GM23338 (cell line): ENCODE measurements at places on chromosomes 4 and X. TPM values are rescaled to one million over a fixed set of nuclear protein-coding genes. Genes with fewer than 3 reads are reported as not detected.

DNA sequence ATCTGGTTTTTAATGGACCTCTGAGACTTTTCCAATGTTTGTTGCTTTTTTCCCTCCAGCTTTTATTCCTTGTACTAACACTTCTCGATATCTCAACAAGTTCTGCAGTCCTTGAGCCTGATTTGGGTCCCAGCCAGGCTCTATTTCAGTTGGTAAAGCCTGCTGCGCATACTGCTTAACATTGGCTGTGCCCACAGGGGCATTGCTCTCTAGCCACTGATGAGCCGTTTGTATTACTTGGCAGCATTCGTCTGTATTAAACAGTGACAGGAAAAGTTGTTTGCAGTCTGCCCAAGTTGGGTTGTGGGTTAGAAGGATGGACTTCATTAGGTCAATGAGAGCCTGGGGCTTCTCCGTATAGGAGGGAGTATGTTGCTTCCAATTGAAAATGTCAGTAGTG, 59.6 kb upstream of the XAGE1B start:
- DNase-seq = no peak

IL21 gene
- not detected in 2 replicates for total RNA-seq

MGAT4D gene
- not detected in 2 replicates for total RNA-seq

DNA sequence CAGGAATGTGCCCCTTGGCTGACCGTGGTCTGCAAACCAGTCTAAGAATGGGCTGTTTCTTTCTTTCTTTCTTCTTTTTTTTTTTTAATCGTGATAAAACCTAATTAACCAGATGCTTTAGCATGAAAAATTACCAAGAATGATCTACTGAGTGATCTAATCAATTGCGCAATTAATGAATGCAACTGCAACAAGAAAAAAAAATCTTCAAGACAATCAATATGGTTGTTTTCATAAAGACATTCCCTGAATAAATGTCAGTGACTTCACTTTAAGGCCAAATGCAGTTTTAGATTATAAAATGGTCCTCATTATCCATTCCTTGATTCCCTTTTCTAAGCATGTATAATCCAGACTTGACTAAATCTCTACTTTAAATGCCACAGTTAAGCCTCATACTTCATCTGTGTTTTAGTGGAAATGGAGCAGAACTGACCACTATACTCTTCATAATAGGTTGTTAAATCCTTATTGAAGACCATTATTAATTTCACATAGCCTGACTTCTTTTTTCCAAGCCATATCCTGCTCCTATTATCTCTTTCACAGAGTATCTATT, 51.6 kb upstream of the SETD7 start:
- no peak for DNase-seq

DNA sequence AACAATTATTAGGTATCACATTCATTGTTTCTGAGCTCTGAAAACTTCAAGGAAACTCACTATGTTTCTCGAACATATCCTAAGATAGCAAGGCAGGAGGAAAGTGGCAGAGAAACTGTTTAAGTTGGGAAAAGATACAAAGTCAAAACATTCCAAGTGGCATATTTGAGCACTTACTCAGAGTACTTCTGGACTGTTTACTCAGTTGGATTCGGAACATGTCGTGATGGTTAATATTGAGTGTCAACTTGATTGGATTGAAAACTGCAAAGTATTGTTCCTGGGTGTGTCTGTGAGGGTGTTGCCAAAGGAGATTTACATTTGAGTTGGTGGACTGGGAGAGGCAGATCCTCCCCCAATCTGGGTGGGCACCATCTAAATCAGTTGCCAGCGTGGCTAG, 298.3 kb downstream of the IL1RAPL2 start:
- no peak for DNase-seq

- no peak for DNase-seq
These were observed 82.6 kb downstream of the SCD5 start for GRCh38 chr4:82715731-82716617.
